Retina (tissue), 1 donor: ENCODE measurements at places on chromosomes 7 and 10.

- DNase-seq: no peak
These were observed 195.3 kb downstream of the PHTF2 start for GRCh38 chr7:77993838-77994237.

- DNase-seq: no peak
These were observed 2.3 kb downstream of the HPS1 start for GRCh38 chr10:98444314-98445006.

DNA sequence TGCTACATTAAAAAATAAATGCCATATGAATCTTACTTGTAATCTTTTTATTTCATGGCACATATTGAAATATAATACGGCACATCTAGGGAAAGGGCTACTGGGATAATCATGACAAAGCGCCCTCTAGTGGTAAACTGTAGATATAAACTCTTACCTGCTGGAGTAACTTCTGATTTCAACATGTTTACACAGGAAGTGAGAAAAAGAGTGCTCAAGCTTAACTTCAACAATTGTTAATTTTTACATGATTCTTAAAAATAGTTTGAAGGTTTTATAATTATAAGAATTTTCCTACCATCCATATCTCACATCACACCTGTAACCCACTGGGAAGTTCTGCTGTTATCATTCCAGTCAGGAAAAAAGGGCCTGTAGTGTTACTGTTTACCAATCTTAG lies 2.0 kb upstream of the HEPACAM2 start:
- DNase-seq: no peak

GRCh38 chr7:87552351-87552900 lies 48.3 kb downstream of the ABCB1 start:
- no peak for DNase-seq

- no peak for DNase-seq
These were observed 628.0 kb downstream of the CALN1 start for GRCh38 chr7:71784180-71784579.

- no peak for DNase-seq
These were observed 199.4 kb downstream of the TSPAN12 start for GRCh38 chr7:120658516-120658915.
